ENCODE measurements at places on chromosomes 4 and X.

- DNase-seq: no peak
Measured at GRCh38 chr4:188778905-188779304, 639.7 kb downstream of the TRIML1 start.

DNA sequence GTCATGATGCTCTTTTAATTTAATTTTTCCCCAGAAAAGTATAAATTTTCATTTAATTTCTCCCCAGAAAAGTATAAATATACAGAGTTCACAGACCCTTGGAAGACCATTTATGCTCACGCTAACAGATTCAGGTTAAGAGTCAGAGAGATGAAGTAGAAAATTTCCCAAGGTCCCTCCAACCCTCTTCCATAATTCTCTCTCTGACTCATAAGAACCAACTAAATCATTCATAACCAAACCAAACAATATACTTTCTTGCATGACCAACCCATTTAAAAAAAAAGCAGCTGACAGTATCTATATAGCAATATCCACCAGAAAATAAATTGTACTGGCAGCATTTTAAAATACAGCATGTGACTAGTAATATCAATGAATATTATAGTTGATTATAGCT, 3.9 kb downstream of the KLHL8 start:
- DNase-seq: no peak

- peak; percentile 12 for DNase-seq
Measured at GRCh38 chr4:102678107-102678506, 82.7 kb downstream of the MANBA start.

DNA sequence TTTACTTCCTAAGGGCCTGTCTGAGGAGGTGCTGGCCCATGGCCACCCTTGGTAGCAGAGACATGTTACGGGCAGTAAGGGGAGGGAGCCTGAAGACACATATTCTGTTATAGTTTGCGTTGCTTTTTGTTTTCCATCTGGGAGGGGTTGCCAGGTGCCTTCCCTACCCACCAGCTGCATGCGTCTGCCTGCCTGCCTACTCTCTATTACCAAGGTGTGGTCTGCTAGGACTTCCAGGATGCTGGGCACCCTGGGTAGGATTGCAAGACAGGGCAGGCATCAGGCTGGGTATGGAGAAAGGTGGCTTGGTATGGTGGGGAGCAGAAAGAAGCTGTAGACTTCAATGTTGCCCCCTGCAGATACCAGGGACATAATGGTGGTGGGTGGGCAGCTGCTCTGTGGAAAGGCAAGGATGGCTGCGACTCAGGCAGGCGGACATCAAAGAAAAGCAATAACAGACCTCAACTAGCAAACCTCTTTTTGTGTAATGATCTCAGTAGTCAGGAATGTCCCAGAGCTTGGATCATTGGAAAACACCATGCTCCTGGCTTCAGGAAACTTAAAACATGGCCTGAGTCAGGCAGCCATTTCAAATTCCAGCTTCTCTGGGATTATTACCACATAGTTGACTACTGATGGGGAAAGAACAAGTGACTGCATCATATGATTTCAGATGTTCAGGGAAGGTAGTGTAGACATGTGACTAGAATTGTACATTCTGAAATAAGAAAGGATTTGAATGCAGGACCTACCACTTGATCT, 67.8 kb downstream of the HOPX start:
- DNase-seq: no peak

DNA sequence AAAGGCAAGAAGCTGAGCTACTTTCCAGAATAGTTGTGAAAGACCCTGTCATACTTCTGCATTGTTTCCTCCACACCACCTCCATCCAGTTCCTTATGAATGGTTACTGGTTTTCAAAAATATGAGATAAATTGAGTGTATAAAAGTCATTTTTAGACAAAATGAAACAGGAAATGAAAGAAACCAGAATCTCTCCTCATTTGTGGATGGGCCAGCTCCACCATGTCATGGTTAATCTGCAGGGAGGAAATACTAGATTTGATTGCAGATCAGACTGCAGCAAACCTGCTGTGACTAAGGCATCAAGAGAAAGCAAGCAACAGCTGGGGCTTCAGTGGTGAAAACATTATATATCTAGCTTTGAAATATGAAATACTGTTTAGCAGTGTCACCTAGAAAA, 23.8 kb downstream of the F9 start:
- no peak for DNase-seq

GRCh38 chr4:101141230-101141629, 206.1 kb downstream of the PPP3CA start:
- no peak for DNase-seq

DNA sequence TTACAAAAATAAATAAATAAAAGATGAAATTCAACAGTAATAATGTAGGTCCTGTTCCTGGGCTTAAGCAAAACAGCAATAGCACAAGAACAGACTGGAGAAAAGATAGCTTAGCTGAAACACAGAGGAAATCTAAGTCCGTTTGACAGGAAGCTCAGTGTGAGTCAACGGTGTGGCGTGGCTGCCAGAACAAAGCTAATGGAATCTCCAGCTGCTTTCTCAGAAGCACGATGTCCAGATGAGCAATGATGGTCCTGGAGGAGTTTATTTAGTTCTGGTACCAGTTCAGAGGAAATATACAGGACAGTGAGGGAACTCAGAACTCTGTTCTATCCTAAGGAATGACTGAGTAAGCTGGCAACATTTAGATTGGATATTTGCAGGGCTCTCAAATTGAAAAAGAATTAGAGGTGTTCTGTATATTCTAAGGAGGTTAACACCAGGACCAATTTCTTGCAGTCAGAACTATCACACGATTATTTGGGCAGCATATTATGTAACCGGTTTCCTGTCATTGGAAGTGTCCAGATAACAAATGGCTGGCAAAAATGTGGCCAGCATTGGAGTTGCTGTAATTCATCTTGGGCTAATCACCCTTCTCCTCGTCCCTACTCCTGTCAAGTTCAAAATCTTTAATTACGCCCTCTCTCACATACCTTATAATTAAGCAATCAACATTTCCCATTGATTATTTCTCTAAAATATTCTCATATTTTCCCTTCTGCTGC, 12.7 kb downstream of the GAB3 start:
- DNase-seq: no peak

- DNase-seq: no peak
Measured at GRCh38 chr4:128528793-128529553, 241.4 kb upstream of the PGRMC2 start.

- no peak for DNase-seq
Measured at GRCh38 chr4:155799116-155799793, 40.4 kb downstream of the GUCY1B1 start.

DNA sequence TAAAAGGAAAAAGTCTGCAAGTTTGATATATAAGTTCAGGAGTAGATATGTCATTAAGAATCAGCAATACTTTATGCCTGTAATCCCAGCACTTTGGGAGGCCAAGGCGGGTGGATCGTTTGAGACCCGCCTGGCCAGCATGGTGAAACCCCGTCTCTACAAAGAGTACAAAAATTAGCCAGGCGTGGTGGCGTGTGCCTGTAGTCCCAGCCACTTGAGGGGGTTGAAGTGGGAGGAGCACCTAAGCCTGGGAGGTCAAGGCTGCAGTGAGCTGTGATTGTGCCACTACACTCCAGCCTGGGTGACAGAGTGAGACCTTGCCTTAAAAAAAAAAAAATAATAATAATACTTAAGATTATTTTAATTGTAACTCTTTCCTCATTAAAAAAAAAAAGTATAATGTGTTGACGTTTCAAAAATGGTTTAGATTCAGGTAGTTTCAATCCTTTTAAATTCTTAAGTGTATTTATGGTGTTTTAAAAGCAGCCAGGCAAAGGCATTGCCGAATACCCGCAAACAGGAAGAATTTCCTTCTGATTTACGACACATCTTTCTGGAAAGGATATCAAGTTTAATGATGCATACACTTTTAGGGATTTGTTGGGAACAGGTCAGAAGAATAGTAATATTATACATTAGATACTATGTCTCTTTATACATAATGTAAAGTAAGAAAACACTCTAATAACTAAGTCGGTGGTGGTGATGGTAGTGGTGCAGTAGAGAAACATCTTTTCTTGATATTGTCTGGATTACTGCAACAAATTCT, 80.9 kb downstream of the KDM6A start:
- DNase-seq: no peak

GRCh38 chr4:47215759-47216158, 184.4 kb downstream of the GABRB1 start:
- no peak for DNase-seq

DNA sequence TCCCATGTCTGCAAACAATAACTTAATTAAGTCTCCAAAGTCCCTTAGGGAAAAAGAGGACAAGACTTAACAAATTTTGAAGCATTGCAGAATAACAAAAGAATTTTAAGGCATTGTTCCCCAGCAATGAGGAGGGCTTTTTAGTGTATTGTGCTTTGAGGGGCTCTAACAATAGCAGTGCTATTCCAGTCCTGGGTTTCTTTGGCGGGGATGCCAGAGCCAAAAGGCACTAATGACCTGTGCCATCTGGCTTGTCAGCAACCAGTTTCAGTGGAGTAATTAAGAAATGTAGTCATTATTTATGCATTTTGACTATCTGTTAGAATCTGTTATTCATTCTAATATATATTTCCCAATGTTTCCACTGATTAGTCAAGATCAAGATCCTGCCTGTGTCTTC, 575.4 kb downstream of the SPRY1 start:
- DNase-seq: no peak

- no peak for DNase-seq
Measured at GRCh38 chr4:56272927-56273326, 114.4 kb downstream of the AASDH start.

- DNase-seq: no peak
Measured at GRCh38 chrX:133440081-133440796, 24.9 kb upstream of the GPC4 start.

DNA sequence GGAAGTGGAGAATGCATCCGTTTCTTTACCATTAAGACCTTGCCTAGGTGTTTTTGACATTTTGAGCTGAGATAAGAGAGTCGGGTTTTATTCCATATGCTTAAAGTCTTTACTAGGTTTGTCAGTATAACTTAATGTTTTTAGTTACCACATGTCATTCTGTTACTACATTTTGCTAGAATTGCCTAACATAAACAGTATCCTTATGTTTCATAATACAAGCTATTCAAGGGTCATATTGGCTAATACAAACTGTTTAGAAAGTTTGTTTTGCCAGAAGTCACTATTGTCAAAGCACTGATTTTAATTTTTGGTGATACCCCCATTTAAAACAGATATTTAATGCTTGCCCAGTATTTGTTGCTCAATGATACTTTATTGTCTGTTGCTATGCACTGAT, 427.7 kb upstream of the MAGEB2 start:
- DNase-seq: no peak

- no peak for DNase-seq
Measured at GRCh38 chrX:69037786-69038185, 127.5 kb downstream of the PJA1 start.

GRCh38 chr4:147050356-147050765, 104.7 kb upstream of the TTC29 start:
- DNase-seq: no peak

DNA sequence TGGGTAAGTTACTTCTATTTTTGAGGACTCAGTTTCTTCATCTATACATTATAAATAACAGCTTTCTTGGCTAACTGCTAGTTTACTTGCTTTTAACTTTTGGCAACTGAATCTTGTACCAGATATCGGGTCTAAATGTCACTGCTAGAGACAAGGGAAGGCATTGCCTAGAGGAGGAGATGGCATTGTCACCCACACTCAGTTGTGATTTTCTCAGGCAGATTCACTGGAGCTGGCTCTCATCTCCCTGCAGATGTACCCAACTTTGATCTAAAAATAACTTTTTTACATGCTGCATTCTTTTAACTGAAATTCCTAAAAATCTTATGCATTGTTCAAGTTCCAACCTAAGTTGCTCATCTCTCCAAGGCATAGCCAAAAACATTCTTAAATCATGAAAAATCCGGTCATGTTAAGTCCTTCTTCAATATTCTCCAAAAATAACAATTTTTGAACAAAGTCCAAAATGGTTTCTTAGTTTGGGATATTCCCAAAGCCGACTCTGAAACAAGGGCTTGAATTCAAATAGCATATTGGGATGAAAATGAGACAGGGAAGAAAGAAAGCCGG, 469.0 kb upstream of the BOD1L1 start:
- no peak for DNase-seq

- no peak for DNase-seq
Measured at GRCh38 chrX:154981116-154981411, 41.5 kb downstream of the F8 start.

- peak; percentile 23 for DNase-seq
Measured at GRCh38 chr4:139655116-139655515, 10.5 kb upstream of the MGST2 start.

Measured in NCI-H146 (cell line).